ENCODE measurements at places on chromosomes 2 and 18.
A peak's percentile ranks its signal among the peaks of the same experiment; 100 is the strongest.

- no peak for DNase-seq
Measured at GRCh38 chr2:239163688-239164334, 237.0 kb downstream of the HDAC4 start.

DNA sequence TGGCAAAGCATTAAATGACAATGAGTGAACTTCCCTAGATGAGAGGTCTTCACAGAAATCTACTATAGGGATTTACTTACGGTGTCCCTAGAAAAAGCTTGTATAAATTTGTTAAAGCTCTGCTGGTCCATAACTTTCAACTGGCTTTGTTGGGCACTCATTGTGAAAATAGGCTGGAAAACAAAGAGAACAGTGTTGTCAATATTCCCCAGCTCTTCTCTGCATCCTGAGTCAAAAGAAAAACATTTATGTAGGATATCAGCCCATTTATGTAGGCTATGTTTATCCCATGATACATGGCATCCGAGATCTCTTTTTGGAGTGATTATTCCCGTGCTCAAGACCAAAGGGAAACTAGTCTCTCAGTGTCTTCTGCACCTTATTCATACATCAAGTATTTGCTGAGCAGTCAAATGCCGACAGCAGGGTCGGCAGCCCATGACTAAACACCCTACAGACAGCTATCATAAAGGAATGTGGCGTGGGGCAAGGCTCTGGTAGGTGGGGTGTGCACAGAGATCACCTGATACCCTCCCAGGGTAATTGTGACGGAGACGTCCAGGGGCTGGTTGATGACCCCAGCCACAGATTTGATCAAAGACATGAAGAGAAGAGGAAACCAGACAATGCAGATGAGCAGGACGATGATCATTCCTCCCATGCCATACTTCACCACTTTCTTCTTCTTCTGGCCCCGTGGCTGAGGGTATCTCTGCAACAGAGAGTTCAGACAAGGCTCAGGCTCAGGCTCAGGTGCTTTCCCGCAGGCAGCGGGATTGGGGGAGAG, 155.9 kb downstream of the NAPG start:
- no peak for DNase-seq

GRCh38 chr18:32771169-32771751, 1.6 kb downstream of the KLHL14 start:
- DNase-seq = no peak

DNA sequence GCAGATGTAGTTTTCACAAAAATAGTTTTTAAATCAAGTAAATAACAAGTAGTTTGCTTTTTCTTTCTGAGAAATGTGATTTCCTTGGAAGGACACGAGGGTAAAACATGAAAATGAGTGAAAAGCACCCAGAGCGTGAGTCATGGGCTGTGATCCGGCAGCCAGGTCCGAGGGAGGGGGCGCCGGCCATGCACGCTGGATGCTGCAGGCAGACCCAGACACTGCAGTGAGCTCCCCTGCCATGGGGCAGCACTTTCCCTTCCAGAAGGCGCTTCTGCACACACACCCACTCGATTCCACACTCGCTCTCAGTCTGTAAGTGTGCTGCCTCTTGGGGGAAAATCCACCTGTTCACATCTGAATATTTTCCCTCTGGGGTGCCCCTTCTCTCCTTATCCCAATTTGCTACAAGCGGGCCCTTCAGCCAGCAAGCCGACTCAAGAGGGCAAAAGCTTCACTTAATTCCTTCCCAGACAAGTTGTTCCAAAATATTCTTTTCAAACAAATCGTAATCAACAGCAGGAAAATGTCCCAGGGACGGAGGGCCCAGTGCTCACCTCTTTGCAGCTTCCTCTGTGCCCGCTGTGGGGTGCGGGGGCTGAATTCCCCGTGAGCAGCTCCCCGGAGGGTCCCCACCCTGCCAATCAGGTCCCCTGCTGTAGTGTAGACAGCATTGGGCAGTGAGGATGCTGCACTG, 87.0 kb upstream of the ID2 start:
- no peak for DNase-seq

DNA sequence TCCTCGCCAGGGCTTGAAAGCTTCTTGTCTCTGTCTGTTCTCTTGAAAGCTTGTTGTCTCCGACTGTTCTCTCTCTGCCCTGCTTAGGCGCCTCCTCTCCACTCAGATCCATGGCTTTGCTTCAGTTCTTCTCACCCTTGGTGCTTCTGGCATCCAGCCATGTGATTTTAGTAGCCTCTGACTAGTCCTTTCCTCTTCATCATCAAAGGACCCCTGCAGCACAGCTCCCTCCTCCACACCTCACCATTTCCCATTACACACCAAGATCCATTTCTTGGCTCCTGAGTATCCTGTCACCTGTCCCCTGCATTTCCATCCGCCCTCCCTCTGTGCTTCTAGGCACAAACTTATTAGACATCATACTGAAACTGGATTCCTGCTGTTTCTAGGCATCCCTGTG, 59.4 kb downstream of the ZNF236 start:
- DNase-seq = no peak

- no peak for DNase-seq
Measured at GRCh38 chr2:214382229-214382628, 28.6 kb upstream of the VWC2L start.

DNA sequence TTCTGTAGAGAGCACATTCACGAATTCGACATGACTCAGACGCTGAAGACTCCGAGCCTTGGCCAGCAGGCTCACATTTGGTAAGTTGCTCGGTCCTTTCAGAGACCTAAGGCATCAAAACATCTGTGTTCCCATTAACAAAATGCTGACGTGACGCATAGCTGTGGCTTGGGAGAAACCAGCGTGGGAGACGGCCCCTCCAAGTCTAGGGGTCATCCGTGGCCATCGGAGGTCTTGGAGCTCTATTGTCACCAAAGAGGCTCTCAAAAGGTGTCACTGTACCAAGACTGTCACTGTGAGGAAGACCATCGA, 14.9 kb downstream of the FBLN7 start:
- DNase-seq = peak; percentile 44

- no peak for DNase-seq
Measured at GRCh38 chr2:230650585-230651137, 62.0 kb upstream of the CAB39 start.

DNA sequence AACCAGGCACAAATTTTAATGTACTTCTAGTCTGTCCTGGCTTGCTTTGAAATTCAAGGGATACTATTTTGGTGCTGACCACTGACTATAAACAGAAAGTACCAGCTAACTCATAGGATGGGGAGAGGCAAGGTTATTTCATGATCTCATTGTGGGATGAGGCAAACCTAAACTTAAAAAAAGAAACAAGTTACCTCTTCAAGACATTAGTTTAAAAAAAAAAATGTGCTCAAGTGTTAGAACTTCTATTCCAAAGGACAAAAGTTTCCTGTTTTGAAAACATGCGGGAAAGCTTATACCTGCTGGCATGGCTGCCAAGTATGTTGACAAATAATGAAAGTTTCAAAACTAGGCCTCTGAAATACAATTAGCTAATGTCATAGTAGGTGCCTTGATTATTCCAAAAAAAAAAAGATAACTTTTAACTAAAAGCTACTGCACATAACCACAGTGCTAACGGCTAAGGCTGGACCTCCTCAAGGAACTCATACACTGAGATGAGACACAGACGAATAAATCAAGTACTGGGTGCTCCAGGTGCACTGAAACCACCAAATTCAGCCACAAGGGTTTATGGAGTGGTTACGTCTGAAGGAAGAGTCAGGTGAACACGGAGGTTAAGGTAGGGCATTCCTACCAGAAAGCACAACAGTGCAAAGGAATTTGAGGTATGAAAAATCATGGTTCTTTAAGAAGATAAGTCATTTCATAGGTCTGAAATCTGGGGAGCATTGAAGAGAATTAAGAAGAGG, 38.1 kb downstream of the TMEM131 start:
- no peak for DNase-seq

- DNase-seq = no peak
Measured at GRCh38 chr2:120445449-120446143, 99.7 kb downstream of the INHBB start.

DNA sequence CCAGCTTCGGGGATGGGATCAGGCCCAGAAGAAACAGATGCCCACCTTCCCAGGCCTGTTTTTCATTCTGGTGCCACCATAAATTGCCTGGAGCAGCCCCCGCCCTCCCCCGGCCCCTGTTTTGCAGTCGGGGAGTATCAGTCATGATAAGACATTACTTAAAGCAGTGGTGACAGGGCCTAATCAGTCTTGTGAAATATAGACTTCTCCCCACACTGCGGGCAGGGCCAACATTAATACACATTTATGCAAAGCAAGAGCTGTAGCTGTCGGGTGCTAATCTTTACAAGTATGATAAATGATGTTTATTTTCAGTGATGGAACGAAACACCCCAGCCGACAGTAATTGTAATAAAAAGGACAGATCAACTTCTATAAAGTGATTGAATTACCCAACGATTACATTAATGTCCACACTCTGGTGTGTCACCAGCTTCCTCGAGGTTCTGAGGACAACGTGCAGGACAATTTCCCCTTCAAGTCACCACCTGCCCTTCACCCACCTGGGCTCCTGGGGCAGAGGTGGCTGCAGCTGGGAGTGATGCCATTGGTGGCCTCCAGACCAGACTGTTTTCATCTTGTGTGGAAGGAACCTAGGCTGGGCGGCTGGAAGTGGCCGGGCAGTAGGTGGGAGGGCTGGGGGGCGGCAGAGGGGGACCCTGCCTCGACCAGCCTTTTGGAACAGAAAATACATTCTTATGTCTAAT, 226.0 kb downstream of the TFCP2L1 start:
- no peak for DNase-seq

Data from activated CD8-positive, alpha-beta memory T cell treated with anti-CD3 and anti-CD28 coated beads for 24 hours (primary cell).